ENCODE measurements at places on chromosomes 7 and 10.
A peak's percentile ranks its signal among the peaks of the same experiment; 100 is the strongest.

- no peaks in the 10 kb centered on the region for H3K36me3 ChIP-seq
- no peaks in the 10 kb centered on the region for H3K27me3 ChIP-seq
- H3K27ac ChIP-seq = no peak overlapping the region
- DNase-seq = no peak
- H3K4me3 ChIP-seq = no peak overlapping the region
These were observed 35.2 kb upstream of the JCAD start for GRCh38 chr10:30094601-30095000.

GRCh38 chr7:26376175-26376917 is 84.7 kb downstream of the SNX10 start:
- H3K27ac ChIP-seq = no peak overlapping the region
- no peak for DNase-seq
- no peaks in the 10 kb centered on the region for H3K4me1 ChIP-seq
- peaks cover 97% of the 10 kb centered on the region for H3K27me3 ChIP-seq
- peak overlapping the region; percentile 55 for H3K4me3 ChIP-seq

DNA sequence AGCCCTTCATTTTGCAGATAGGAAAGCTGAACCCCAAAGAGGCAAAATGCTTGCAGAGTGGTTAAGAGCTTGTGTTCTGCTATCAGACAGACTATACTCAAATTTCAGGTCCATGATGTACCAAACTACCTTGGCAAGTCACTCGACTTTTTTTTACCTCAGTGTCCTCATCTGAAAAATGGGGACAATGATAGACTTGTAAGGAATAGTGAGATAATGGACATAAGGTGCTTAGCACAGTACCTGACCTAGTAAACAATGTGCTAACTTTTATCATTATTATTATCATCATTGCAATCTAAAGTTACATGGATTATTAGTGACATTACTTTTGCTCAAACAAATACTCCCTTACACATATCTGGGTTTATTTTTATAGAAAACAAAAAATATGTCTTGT is 79.4 kb upstream of the ARID5B start:
- DNase-seq = no peak
- H3K27me3 ChIP-seq = no peaks in the 10 kb centered on the region
- no peaks in the 10 kb centered on the region for H3K36me3 ChIP-seq
- no peak overlapping the region for H3K27ac ChIP-seq
- no peaks in the 10 kb centered on the region for H3K4me1 ChIP-seq

- H3K36me3 ChIP-seq = peaks cover 18% of the 10 kb centered on the region
- no peak for DNase-seq
- peaks cover 20% of the 10 kb centered on the region for H3K4me1 ChIP-seq
- H3K27ac ChIP-seq = no peak overlapping the region
These were observed 5.7 kb downstream of the ZSWIM8 start for GRCh38 chr10:73790886-73791625.

DNA sequence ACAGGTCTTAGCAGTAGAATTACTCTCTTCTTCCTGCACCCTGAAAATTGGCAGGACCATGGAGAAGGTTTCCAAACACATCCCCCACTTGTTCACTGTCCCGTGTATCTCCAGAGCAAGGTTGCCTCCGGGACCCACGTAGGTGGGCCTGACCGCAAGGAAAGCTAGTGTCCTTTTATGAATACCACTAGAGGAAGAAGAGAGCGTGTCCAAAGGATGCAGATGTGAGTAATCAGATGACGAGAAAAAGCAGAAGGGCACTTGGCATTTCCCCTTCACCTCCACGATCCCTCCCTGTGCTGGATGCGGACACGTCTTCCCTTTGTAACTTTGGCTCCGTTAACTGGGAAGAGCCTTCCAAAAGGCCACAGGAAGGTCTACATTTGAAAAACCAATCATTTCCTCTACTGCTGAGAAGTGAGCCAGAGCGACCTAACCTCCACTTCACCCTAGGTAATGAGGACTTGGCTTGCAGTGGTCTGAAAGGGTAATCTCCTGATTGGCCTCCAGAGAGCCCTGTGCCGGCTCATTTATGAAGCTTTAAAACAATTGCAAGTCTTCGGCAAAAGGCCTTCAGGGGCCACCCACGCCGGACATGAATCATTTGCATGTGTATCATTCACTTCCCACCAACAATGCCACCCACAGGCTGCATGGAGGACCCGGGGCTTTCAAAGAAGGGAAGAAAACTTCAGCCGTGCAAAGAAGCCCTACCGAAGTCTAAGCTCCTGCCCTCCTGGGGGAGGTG is 55.4 kb downstream of the LYZL1 start:
- peak; percentile 34 for DNase-seq
- H3K4me3 ChIP-seq = no peak overlapping the region
- H3K4me1 ChIP-seq = peaks cover 14% of the 10 kb centered on the region
- H3K27me3 ChIP-seq = no peaks in the 10 kb centered on the region
- no peaks in the 10 kb centered on the region for H3K36me3 ChIP-seq

DNA sequence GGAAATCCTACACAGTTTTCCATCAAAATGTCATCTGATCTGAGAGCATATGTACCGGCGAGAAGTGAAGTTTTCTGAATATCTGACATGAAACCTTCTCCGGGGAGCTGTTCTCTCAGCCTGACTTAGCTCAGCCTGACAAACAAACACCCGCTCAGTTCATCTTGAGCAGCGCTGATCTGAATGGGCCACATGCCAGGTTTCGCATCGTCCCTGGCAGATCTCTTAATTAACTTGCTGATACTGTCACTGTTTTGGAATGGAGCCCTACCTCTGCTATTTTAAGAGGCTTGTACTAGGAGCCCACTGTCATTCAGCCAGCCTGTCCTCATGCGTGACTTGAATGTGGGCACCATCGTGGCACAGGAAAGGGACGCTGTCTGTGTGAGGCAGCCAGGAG is 109.2 kb downstream of the STRA8 start:
- no peaks in the 10 kb centered on the region for H3K36me3 ChIP-seq
- H3K27me3 ChIP-seq = no peaks in the 10 kb centered on the region
- H3K4me3 ChIP-seq = no peak overlapping the region

GRCh38 chr10:75718991-75719390 is 287.6 kb downstream of the LRMDA start:
- no peaks in the 10 kb centered on the region for H3K27me3 ChIP-seq
- no peaks in the 10 kb centered on the region for H3K4me1 ChIP-seq
- no peak for DNase-seq
- no peak overlapping the region for H3K4me3 ChIP-seq

GRCh38 chr10:24988831-24989640 is 26.9 kb downstream of the ENKUR start:
- no peaks in the 10 kb centered on the region for H3K36me3 ChIP-seq
- no peak overlapping the region for H3K4me3 ChIP-seq
- H3K4me1 ChIP-seq = no peaks in the 10 kb centered on the region
- H3K27me3 ChIP-seq = no peaks in the 10 kb centered on the region

- H3K4me1 ChIP-seq = no peaks in the 10 kb centered on the region
- no peak overlapping the region for H3K4me3 ChIP-seq
- H3K36me3 ChIP-seq = no peaks in the 10 kb centered on the region
- no peak overlapping the region for H3K27ac ChIP-seq
- H3K27me3 ChIP-seq = no peaks in the 10 kb centered on the region
- DNase-seq = no peak
These were observed 44.1 kb upstream of the TARP start for GRCh38 chr7:38317515-38317914.

DNA sequence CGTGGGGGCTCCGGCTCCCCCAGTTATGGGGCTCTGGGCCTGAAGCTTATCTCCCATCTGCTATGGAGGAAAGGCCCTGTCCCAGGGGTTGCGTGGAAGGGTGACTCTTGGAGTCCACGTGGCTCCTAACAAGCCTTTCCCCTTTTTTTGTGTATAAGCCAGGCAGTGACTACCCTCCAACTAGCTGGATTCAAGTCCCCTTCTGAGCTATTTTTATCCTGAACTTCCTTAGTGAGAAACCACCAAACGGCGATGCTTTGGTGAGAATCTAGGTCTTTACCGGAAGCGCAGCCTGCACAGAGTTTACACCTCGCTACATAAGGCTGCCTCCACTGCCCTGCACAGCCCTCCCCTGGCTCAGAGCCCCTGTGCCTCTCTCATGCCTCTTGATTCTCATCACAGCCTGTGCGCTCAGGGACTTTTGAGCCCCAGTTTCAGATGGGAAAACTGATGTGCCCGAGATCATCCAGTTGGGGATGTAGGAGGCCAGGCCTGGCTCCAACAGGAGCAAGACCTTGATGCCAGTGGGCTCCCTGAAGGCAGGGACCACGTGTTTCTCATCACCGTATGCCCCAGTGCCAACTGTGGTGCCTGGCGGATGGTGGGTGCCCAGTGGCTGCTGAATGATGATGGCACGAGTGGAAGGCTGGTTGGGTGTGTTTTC is 102.3 kb upstream of the PPIF start:
- H3K27ac ChIP-seq = peak overlapping the region; percentile 55
- H3K4me1 ChIP-seq = peaks cover 80% of the 10 kb centered on the region
- H3K27me3 ChIP-seq = no peaks in the 10 kb centered on the region

GRCh38 chr10:46224414-46224682 is 62.4 kb upstream of the ANTXRL start:
- H3K4me1 ChIP-seq = no peaks in the 10 kb centered on the region
- H3K36me3 ChIP-seq = no peaks in the 10 kb centered on the region
- H3K27me3 ChIP-seq = no peaks in the 10 kb centered on the region
- H3K27ac ChIP-seq = no peak overlapping the region

- no peaks in the 10 kb centered on the region for H3K4me1 ChIP-seq
- H3K4me3 ChIP-seq = no peak overlapping the region
- no peaks in the 10 kb centered on the region for H3K36me3 ChIP-seq
- no peaks in the 10 kb centered on the region for H3K27me3 ChIP-seq
- peak overlapping the region; percentile 43 for H3K27ac ChIP-seq
- no peak for DNase-seq
These were observed 505.1 kb downstream of the DNAJB6 start for GRCh38 chr7:157841773-157842370.

All from tibial nerve (tissue), 4 donors.